ENCODE measurements at places on chromosomes 3 and 15.

GRCh38 chr3:184441202-184441900, 61.5 kb downstream of the CHRD start:
- DNase-seq, result no peak

DNA sequence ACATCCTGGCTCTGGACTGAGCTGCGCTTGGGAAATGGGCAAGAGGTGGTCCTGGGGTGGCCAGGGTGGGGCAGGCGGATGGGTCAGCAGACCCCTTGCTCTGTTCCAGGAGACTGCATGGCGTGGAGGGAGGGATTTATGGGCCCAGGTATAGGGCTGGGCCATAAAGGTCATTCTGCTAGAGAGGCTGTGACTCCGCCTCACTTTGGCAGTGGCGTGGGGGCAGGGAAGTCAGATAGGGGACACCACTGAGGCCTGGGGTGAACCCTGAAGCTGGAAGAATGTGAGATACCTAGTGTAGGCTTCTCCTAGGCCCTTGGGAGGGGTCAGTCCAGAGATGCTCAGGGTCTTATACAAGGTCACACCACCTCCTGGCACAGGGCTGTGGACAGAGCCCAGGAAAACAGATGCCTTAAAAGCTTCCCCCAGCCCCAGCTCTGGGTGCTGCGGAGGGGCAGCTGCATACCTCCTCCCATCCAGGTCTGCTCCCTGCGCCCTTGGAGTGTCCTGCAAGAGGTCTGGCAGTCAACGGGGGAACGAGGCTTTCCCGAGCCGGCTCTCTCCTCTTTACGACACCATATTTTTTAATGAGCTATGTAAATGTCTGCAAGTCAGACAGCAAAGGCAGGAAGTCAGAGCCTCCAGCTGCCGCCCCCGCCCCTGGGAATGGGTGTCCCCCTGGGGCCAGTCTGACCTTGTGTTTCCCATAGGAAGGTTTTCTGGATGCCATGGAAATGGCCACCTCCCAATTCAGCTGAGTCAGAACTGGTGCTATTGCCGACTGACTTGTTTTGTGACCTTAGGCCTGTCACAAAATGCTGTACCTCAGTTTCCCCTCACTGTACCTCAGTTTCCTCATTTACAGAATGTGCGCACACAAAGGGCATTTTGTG, 26.3 kb downstream of the LINGO1 start:
- no peak for DNase-seq

- DNase-seq, result no peak
Observed at GRCh38 chr3:191137708-191138107, 61.3 kb upstream of the OSTN start.

GRCh38 chr15:75431682-75432081, 19.8 kb downstream of the SIN3A start:
- DNase-seq, result no peak

DNA sequence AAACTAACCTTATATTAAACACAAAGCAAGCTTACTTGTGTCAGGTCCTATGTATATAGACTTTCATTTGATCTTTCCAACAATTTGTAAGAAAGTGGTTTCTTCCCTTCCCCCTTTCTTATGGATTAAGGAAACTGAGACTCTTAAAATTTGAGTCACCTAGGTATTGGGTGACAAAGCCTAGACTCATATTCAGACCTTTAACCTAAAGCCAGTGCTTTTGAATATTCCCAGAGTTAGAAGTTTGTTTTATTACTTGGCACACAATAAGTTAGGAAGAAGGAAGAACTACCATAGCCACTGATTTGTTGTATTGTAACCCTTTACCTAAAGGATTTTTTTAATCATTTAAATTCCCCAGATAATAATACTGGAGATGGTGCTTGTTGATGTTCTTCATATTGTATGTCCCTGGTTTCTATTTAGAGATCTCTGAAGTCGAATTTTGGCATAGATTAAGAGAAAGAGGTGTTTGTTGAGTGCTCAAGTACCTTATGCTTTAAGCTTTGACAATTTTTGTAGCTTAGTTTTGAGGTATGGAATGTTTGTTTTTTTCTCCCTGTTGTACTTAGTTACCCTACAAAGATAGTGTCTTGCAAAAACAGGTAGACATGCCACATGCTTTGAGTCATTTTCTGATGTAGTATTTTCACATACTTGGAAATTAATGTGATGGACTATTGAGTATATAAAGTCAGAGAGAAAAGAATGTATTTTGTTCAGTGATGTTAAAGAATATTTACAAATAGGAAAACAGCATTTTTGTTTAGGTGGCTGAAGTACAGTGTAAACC, 11.2 kb downstream of the TSC22D2 start:
- DNase-seq, result no peak

DNA sequence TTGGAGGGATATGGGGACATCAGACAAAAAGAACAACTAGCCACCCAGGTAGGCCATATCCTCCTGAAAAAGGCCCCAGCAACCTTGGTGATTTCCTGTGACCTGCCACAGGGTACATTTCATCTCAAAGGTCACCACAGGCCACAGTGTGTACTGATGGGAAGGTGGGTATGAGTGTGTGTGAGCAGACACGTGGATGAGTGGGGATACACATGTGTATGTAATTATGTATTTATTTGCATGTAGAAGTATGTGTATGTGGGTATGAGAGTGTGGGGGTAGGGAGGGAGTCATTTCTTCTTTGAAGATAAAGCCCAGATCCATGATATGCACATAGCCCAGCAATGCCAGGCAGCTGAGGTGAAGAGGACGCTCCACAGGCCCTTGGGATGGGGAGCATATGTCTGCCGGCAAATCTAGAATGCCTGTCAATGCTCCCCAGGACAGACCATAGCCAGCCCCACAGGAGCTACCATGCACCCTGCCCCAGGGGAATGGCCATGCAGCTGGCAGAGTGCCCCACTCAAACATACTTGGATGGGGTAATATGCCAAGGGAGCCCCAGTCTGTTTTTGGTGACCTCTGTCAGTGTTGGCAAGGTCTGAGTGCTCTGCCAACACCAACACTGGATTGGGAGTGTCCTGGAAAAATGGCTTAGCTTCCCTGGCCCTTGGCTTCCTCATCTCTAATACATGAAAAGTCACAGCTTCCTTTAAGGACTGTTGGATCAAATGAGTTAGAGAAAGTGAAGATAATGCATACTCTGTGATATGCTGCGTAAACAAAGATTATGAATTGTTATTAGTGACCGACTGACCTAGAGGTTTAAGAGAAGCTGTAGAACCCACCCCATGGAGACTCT, 42.4 kb downstream of the RAB6B start:
- DNase-seq, result no peak

GRCh38 chr15:69893863-69894262, 203.9 kb downstream of the TLE3 start:
- no peak for DNase-seq

- DNase-seq, result no peak
Observed at GRCh38 chr3:105979961-105980360, 111.1 kb upstream of the CBLB start.

DNA sequence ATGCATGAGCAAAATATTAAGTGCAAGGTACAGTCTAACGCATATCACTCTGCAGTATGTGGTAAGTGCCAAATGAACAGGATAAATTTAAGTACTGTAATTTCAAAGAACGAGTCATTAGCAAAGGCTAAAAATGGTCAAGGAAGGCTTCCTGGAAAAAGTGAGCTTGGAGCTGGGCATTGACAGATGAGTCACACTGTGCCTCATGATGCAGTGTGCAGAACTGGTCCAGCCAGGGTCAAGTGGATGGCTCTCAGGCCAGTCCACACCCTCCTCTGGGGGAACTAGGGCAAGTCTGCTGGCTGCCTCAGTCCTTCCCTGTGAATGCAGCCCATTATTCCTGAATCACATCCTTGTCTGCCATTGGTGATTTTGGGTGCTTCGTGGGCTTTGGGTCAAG, 76.3 kb downstream of the CACNA1D start:
- no peak for DNase-seq

- DNase-seq, result no peak
Observed at GRCh38 chr15:101523560-101523940, 34.0 kb upstream of the PCSK6 start.

GRCh38 chr3:172476347-172476746, 28.1 kb upstream of the GHSR start:
- no peak for DNase-seq

DNA sequence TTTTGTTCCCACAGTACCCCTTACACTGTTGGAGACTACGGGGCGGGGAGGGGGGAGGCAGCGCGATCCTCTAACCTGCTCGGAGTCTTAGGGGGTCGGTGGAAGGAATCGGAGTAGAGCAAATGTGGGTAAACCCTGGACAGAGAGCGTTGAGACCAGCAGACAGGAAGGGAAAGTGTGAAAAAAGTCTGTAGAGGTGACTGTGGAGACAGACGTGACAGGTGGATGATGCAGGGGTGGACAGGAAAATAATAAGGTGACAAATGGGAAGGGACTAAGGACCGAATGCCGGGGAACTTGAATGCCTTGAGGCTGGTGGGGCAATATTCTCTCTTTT, 424 bp downstream of the EAF2 start:
- no peak for DNase-seq

GRCh38 chr15:101003706-101004105, 84.5 kb downstream of the LRRK1 start:
- no peak for DNase-seq
